GM12864 (cell line): ENCODE measurements at places on chromosomes 16 and 17.

GRCh38 chr16:28873543-28874201 is 4.6 kb upstream of the ATP2A1 start:
- no peak for DNase-seq

GRCh38 chr17:74210191-74211140 is 2.9 kb upstream of the TTYH2 start:
- DNase-seq = peak; percentile 26

DNA sequence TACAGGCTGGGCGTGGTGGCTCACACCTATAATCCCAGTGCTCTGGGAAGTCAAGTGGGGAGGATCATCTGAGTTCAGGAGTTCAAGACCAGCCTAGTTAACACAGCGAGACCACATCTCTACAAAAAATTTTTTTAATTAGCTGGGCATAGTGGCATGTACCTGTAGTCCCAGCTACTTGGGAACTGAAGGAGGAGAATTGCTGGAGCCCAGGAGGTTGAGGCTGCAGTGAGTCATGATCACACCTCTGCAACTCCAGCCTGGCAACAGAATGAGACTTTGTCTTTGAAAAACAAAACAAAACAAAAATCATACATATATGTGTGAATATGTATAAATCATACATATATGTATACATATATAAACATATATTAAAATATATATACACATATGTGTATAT is 54.1 kb upstream of the MARCHF10 start:
- DNase-seq = no peak

DNA sequence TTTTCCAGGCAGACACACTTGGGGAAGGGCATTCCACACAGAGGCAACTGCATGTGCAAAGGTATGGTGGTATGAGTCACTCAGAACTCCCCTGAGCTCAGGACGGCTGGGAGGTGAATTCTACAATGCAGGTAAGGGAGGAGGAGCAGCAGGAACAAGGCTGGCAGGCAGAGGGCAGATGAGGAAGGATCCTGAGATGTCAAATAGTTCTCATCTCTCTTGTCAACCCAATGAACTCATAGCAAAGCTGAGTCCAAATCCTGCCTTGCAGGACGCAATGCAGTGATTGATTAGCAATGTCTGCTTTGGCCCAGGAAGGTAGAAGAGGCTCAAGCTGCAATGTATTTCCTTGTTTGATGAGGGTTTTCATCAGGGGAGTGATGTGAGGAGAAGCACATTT is 243.5 kb downstream of the XYLT1 start:
- DNase-seq = no peak

DNA sequence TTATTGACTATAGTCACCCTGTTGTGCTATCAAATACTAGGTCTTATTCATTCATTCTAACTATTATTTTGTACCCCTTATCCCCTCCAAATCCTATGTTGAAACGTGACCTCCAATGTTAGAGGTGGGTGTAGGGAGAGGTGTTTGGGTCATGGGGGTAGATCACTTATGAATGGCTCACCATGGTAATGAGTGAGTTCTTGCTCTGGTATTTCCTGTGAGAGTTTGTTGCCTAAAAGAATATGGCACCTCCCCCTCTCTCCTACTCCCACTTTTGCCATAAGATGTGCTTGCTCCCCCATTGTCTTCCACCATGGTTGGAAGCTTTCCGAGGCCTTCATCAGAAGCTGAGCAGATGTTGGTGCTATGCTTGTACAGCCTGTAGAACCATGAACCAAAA is 59.3 kb upstream of the BRD7 start:
- no peak for DNase-seq

DNA sequence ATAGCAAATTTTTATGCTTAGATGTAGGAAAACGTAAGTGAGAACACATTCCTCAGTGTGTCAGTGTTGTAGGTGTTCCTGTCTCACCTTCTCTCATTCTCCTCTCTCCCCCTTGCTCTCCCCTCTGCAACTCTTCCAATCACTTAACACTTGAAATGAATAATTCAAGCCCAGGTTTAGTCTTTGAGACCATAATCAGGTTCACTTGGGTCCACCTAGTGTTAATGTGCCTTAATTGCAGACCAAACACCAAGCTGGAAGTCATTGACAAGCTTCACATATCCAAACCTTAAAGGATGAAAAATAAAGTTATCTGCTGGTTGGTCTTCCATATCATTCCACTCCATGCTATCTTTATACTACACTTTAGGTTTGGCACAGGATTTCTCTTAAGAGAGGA is 37.0 kb downstream of the STXBP4 start:
- no peak for DNase-seq

GRCh38 chr17:21689604-21690003 is 2.7 kb upstream of the KCNJ18 start:
- no peak for DNase-seq

DNA sequence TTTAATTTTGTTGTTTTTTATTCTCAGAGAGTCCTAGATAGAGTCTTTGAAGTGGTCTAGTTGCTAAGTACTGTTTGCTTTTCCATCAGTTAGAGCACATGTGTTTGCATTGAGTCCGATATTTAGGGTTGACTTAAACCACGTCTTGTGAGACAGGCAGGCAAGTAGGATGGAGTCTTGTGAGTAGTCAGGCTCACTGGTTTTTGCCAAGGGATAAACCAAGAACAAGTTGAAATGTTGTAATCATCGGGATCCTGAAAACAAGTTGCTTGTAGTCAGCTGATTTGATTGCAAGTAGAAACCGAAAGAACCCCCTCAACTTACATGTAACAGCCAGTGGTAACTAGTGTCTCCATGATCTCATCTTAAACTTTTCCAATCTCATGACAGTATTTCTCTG is 17.2 kb downstream of the ATP6V0A1 start:
- no peak for DNase-seq

- DNase-seq = no peak
These were observed 56.7 kb downstream of the SKAP1 start for GRCh38 chr17:48373130-48373830.

- peak; percentile 71 for DNase-seq
These were observed 8.3 kb downstream of the SRP68 start for GRCh38 chr17:76063875-76064546.

- no peak for DNase-seq
These were observed 44.2 kb upstream of the CLEC18A start for GRCh38 chr16:69906838-69907401.

DNA sequence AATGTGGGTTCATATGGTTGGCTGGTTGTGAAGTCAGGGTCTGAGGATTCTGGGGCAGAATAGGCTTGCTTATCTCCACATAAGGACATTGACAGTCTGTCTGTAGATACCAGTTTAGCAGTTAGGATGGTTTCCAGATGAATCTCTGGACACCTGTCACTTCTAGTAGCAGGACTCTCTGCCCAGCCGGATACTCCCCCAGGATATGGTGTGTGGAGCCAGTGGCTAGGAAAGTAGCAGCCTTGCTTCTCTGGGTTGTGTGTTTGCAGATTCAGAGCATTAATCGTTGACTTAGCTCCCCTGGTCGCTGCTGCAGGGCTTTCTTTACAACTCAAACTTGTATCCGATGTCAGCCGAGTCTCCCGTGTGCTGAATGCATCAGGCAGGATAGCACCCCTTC is 45.2 kb downstream of the CLEC16A start:
- no peak for DNase-seq

DNA sequence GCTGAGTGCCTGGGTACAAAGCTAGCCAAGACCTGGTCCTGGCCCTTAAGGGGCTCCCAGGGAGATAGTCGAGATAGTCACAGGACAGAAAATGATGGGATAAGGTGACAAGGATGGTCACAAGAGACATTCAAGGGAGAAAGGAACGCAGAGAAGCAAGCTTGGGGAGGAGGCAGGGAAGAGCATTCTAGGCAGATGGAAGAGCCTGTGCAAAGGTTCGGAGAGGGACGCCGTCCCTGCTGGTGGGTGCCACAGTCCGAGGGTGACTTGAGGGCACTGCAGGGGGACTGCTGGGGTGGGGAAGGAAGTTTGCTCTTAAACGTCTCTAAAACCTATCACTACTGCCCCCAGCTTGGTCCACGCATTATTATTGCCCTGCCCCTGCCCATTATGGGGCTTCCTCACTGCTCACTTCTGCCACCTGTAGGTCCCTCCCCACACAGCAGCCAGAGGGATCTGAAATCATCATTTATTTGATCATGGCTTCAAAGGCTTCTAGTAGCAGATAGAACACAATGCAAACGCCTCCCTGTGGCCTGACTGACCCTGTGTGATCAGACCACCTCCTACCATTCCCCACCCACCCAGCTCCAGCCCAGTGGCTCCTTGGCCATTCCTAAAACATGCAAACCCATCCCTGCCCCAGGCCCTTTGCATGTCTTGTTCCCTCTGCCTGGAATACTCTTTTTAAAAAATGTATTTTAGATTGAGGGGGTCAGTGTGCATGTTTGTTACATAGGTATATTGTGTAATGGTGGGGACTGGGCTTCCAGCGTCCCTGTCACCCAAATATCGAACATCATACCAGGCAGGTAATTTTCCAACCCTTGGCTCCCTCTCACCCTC is 60.3 kb downstream of the RMI2 start:
- no peak for DNase-seq

- no peak for DNase-seq
These were observed 23.2 kb downstream of the SLC39A11 start for GRCh38 chr17:73069164-73069770.

DNA sequence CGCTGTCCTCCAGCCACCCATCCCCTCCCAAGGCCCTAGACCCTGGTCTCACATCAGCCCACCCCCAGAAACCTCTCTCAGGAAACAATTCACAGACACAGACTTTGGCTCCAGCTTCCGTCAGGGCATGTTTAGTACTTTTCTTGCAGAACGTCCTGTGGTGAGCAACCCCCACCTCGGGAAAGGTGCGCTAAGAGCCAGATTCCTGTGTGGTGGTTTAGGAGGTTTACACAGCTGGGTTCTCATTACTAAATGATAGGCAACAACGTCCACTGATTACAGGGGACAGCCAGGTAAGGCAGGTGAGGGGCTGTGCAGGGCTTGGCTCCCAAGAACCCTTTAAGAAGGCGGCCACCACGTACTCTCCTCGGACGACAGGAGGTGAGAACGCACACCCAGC is 29.3 kb downstream of the KIFC3 start:
- DNase-seq = no peak

- DNase-seq = no peak
These were observed 25.8 kb upstream of the HLF start for GRCh38 chr17:55238931-55239297.

DNA sequence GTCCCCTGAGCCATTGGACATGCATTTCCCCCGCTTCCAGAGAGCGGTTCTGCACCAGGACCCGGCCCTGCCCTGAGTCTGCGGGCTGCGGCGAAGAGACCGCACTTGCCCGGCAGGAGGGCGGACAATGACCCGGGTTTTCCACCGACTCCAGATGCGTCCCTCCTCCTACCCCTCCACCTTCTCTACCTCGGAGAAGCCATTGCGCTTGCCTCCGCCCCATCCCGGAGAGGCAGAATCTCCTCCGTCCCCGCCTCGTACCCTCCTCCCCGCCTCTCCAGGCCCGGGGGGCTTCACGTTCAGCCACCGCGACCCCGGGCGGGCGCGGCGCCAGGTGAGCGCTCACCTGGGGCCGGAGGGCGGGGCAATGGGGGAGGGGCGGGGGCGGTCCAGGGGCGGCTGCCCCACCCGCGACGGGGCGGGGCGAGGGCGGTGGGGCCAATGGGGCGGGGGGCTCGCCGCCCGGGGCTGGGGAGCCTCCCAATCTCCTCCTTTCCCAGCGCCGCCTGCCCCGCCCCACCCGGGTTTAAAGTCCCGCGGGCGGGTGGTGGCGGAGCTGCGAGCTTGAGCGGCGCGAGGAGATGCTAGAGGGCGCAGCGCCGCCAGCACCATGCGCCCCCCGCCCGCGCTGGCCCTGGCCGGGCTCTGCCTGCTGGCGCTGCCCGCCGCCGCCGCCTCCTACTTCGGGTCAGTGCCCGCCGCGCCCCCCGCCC is at the start of gene WNT9B:
Gene WNT9B, plus strand, starts transcription at position 555 of the 713 bp plus-strand sequence. Its CDS starts 56 bp downstream, at position 611.
- no peak for DNase-seq

GRCh38 chr16:72372087-72373045 is 200.4 kb upstream of the PMFBP1 start:
- no peak for DNase-seq

- DNase-seq = no peak
These were observed 33.9 kb upstream of the CLEC18B start for GRCh38 chr16:74455213-74455612.

DNA sequence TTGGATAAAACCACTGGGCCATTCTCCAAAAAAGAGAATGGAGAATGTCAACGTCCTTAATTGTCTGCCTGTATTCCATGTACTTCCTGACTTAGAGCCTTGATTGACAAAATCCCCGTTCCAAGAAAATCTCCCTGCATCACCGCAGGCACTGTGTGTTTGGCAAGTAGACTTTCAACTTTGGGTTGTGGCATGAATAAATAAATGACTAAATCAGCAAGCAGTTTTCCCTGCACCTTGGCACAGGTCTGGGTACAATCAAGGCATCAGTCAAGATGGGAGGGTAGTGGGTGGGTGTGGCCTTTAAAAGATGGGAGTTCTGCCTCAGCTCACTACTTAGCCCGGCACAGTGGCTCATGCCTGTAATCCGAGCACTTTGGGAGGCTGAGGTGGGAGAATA is 248.5 kb upstream of the RPL38 start:
- DNase-seq = no peak

DNA sequence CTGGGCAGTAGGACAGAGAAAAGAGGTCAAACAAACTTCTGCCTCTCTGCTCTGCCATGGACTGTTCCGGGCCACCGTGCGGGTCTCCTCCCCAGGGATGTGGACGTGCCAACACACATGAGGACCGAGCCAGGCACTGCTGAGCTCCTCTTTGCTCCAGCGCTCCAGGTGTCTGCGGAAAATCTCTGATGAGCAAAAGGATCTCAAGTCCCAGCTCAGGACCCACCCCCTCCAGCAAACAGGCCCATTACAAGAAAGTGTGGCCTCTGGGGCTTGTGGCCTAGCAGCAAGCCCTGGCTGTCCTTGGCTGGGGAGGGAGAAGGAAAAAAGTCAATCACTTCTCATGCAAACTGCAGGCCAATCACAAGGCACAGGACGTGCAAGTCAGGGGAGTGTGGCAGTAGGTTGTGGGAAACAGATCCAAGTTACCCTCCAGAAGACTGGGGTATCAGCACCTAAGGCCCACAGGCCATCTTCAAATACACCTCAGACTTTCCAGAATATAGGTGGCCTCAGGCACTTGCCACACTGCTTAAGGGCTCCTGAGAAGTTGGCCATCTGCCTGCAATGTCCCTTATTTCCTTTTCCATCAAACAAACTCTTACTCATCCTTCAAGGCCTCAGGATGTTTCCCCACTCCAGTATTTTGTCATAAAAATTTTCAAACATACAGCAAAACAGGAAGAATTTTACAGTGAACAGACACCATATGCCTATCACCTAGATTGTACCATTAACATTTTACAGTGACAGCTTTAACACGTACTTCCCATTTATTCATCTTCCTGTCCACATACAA is 36.0 kb upstream of the SREBF1 start:
- DNase-seq = no peak

DNA sequence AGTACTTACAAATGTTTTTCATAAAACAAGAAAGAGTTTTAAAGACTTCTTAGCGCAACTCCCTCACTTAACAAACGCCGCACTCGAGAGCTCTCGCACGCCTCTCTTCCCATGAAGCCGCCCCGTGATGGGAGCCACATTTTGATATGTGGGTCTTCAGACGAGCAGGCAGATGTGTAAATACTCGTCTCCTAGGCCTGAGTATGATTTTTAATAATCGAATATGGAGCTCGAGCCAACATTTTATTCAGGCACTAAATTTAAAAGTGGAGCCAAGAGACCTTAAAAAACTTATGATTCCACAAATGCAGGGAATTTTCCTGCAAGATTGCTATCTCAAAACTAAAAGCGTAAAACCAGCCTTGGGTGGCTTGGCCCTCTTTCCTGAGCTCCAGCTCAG is 55.4 kb downstream of the IRX6 start:
- DNase-seq = no peak
